Activated CD4-positive, alpha-beta T cell treated with anti-CD3 and anti-CD28 coated beads, Interleukin-2, Interleukin-4, amounts not matched to agents 100 ng/mL and 50 ng/mL, durations not matched to agents 16 hours and 8 hours (primary cell): ENCODE measurements at places on chromosomes 1 and 21.

DNA sequence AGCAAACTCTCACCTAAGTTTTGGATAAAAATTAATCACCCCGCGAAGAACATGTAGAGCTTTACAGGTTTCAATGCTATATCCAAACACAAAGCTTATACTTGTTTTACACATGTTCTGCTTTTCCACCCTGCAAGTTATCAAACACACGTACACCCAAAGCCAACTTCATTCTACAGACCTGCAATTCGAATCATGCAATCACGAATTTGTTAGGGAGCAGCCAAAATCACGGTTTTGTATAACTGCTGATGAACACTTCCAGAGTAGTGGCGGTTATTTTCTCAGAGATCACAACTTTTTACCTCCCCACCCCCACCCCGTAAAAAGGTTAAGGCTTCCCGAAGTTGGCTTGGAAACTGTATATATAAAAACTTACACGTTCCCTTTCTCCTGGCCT lies 1.4 kb downstream of the HMGN1 start:
- no peak for DNase-seq

DNA sequence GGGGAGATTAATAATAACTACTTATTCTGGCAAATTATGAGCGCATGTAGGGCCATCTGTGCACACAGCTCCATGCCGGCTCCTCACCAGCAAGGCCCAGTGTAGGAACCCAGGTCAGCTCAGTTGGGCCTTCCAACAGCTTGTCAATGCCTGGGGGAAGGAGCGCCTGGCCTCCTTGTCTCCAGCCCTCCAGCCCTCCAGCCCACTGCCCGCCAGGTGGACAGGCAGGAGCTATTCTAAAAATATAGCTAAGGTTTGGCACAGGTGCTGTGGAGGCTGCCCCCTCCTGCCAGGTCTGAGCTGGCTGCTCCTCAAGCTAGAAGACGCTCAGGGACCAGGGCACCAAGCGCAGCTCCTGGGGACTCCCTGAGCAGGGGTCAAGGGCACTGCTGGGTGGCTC lies 85.7 kb downstream of the GRIK3 start:
- no peak for DNase-seq

DNA sequence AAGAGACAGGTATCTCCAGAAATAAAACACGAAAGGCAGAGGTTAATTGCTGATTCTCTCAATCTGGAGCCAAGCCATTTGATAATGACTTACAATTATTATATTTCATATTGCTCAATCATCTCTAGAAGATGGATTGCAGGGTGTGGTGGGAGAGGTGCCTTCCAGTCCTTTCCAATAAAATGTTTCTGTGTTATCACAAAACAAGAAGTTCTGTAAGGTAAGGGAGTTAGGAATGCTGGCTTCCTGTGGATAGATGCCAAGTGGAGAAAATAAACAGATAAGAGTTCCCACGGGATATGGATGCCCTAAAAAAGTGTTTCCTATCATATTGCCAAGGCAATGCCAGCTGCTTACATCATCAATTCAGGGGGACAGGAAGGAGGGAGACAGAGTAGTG lies 7.2 kb upstream of the CCN1 start:
- DNase-seq: no peak

- no peak for DNase-seq
Measured at GRCh38 chr21:38384675-38385426, 113.4 kb downstream of the ERG start.

- no peak for DNase-seq
Measured at GRCh38 chr1:52152572-52152971, 10.7 kb downstream of the ZFYVE9 start.

GRCh38 chr21:45981151-45982091 lies at the start of gene COL6A1:
Gene COL6A1 (plus strand): TSS chr21:45981770. CDS start chr21:45981851, 81 bp downstream.
- DNase-seq: no peak

DNA sequence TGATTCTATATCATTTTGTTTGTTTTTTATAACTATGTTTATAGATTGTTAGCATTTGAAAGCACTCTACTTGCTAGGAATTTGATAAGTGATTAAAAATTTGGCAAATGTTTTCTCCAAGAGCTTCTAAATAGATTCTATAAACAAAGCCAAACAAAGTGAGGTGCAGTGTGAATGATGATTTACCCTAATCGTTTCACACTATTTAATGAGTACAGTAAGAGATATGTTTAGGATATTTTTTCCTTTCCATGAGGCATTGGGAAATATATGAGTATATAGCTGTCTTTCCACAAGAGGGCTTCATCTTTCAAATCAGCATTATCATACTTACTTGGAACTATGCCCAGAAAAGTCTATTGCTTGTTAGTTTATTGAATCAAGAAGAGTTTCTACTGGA lies 277.0 kb upstream of the BRINP3 start:
- no peak for DNase-seq

- DNase-seq: no peak
Measured at GRCh38 chr21:42653231-42654061, at the start of gene PDE9A. Gene PDE9A (plus strand): TSS chr21:42653621. CDS start chr21:42653815, 194 bp downstream.

DNA sequence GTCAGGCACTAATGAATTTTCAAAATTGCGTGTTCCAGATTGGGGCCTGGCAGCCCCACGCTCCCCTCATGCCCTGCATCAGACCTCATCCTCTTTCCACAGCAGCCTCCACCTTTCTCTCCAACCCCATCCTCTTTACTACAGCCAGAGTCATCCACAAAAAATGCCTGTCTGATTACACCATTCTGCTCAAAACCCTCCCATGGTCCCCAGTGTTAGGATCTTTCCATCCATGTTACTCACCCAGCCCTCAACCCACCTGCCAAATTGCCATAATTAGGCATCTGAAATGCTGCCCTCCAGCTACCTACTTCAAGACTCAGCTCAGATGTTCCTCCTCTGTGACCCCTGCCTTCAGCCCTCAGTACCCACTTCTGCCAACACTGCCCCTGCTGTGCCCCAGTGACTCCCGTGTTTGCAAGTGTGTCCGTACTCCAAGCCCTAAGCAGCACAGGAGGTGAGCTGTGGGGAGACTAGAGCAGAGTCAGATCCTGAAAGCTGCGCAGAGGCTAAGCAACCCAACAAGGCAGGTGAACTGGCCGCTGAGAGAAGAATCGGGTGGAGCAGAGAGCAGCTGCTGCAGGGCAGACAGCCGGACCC lies 715 bp upstream of the ARTN start:
- no peak for DNase-seq

DNA sequence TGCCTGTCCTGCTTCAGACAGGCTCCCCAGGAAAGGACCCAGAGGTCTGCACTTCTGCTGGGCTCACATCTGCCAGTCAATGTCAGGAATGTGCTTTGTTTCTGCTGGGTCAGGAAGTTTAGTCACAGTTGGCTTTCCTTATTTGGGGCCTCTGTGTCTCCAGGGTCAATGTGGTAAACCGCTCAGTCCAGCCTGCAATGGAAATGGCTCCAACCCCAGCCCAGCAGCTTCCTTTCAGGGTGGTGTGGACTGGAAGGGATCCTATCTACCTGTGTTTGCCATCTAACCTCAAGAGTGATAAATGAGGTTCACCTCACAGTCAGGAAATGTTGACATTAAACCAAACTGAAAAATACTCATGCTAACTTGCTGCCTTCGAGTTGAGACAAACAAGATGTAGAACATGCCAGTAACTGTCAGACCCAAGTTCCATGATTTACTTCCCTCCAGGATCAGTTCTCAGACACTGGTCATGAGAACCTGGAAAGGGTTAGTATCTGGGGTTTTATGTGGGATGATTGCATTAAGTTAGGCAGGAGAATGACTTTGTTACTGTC lies 20.3 kb downstream of the ENO1 start:
- peak; percentile 56 for DNase-seq

DNA sequence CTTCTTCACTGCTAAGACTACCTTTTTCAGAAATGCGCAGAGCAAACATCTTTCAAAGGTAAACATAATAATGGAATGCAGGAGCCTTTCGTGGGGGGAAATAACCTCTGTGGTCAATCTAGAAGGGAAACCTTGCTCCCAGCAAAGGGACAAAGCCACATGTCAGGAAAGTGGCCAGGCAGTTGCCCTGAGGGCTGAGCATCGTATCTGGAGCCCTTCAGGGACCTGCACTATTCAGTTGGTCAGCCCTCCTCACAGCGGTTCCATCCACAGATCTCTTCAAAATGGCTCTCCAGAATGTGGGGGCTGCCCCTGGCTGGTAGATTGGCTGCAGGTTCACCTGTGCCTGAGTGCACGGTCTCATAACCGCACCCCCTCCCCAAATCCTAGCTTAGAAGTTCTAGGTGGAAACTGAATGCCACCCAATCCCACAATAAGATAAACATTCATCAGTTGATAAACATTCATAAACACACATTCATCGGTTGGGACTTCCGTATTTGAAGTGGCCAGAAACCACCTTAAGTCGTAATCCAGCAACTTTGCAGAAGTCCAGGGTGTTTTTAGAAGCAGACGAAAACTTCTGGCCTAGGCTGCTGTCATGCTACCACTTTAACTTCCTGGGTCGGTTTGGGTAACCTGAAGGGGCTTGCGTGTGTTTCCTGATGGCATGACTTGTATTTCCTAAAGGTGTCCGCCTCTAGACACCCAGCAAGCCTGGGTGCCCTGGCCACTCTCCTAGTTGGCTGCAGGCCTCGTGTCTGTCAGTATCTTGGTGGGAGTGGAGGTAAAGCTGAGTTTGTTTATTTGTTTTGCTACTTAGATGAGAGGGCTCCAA lies 50.5 kb downstream of the RASSF5 start:
- DNase-seq: peak; percentile 53

GRCh38 chr1:64246294-64246917 lies 43.0 kb downstream of the UBE2U start:
- peak; percentile 40 for DNase-seq

- no peak for DNase-seq
Measured at GRCh38 chr1:45647248-45648021, 23.6 kb upstream of the CCDC17 start.

DNA sequence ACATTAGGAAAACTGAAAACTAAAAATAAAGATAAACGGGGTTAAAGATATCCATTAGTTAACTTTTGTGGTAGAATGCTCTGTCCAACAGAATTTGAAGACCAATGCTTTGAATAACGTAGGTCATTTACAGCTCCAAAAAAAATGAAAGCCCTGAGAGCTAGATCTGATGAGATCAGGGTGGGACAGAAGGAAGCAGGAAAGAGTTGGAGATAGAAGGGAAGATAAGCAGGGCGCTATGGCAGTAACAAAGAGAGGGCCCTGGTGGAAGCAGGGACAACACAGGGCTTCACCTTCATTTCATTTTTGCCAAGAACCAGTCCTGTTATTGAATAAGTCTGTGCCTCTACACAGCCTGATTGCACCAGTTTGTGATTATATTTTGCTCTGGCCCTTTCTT lies 51.0 kb upstream of the RGS8 start:
- DNase-seq: no peak

- DNase-seq: no peak
Measured at GRCh38 chr1:113453771-113454083, 63.4 kb downstream of the MAGI3 start.

- peak; percentile 52 for DNase-seq
Measured at GRCh38 chr1:234270093-234270492, 103.2 kb upstream of the COA6 start.

GRCh38 chr1:60911966-60912697 lies 170.2 kb upstream of the NFIA start:
- DNase-seq: no peak

- DNase-seq: no peak
Measured at GRCh38 chr1:43841321-43842174, 92.1 kb upstream of the ARTN start.

DNA sequence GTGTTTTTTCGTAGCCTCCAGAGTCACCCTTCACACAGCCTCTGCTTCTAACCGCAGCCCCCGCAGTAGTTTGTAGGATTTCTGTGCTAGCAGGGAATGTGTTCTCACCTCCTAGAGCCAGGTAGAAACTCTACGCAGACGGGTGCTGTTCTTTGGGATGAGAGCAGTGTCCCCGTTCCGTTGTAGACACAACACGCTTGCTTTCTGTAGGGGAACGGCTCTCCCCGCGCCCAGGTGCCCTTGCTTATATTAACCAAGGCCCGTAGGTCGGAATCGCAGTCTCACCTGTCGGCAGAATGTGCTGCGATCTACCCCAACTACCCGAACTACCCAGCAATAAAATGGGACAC lies 111.8 kb upstream of the NBPF11 start:
- DNase-seq: no peak

DNA sequence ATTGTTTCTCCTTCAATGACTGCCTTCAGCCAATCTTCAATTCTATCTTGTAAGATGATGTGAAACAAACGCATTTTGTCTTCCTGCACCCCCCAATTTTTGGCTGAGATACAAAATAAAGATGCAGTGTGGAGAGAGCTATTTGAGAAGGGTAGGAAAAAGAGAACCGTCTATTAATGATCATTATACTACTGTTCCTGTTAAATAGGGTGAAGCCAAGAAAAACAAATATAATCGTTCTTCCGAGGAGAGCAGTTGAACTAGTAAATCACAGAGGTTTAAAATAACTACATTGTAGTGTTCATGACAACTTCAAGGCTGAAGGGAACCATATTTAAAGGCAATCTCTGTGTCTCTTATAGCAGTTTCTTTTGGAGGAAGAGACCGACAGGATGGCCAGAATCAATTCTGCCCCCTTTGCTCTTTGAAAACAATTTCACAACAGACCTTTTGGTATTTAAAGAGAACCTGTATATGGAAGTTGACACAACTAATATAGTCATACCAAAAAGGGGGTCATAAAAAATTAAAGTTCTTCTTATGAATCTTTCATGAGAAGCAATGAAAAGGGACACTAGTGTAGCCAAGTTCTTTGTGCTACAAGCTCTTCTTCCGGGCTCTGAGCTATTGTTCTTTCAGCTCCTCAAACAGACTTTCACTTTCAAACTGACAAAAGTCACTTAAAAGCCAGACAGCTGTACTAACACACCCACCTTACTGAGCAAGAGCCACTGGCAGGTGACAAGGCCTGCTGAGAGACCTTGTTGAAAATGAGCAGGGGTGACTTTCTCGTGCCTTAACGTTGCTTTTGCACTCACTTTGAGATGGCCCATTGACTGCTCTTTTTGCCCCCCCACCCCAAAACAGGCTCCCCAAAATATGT lies 30.9 kb downstream of the PROX1 start:
- no peak for DNase-seq

- DNase-seq: no peak
Measured at GRCh38 chr1:117110774-117111173, 10.8 kb downstream of the TRIM45 start.

- no peak for DNase-seq
Measured at GRCh38 chr1:5690291-5690690, 301.9 kb downstream of the NPHP4 start.

GRCh38 chr1:200409203-200409760 lies 554 bp downstream of the ZNF281 start:
- peak; percentile 11 for DNase-seq

DNA sequence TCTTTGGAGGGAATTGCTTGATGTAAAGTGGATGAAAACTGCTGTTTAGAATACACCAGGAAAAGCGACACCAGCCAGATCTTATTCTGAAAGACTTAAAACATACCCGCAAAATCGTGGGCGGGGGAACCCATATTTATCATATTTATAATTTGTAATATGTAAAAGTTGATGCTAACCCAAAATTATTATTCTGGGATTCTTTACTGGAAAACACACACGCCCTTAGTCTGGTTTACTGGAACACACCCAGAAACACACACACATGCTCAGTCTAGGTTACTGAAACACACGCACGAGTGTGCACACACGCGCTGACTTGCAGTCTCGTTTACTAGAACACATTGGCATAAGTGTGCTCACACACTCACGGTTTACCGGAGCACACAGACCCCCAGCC lies 32.5 kb downstream of the ATP5PO start:
- DNase-seq: no peak
